ENCODE measurements at places on chromosomes 16 and 17. TPM values are rescaled to one million over a fixed set of nuclear protein-coding genes. Genes with fewer than 3 reads are reported as not detected.

The HAS3 gene
- total RNA-seq, result 1.6 TPM

The SLC13A2 gene
- not detected for total RNA-seq

The CDH1 gene
- total RNA-seq, result 1.3 TPM

The CNEP1R1 gene
- total RNA-seq, result 15.8 TPM

The KRTAP17-1 gene
- total RNA-seq, result not detected

The MYH13 gene
- not detected for total RNA-seq

The RFFL gene
- total RNA-seq, result 34.7 TPM

The SCARF1 gene
- total RNA-seq, result 4.8 TPM

The TBC1D26 gene
- total RNA-seq, result not detected

The ZNF385C gene
- total RNA-seq, result 0.78 TPM

The IKZF3 gene
- total RNA-seq, result 0.88 TPM

The KRTAP4-3 gene
- total RNA-seq, result not detected

The SPNS2 gene
- 4.3 TPM for total RNA-seq

The WNT3 gene
- not detected for total RNA-seq

The BCAR1 gene
- 142 TPM for total RNA-seq

The KRTAP4-1 gene
- not detected for total RNA-seq

The NOD2 gene
- total RNA-seq, result 0.27 TPM

The ARHGDIG gene
- 3.5 TPM for total RNA-seq

The SLC22A31 gene
- total RNA-seq, result not detected

The SEC14L5 gene
- 5.8 TPM for total RNA-seq

The MLLT6 gene
- 56.5 TPM for total RNA-seq

The SAMD14 gene
- not detected for total RNA-seq

The LITAFD gene
- not detected for total RNA-seq

The FBXO39 gene
- total RNA-seq, result not detected

The TP53TG3B gene
- total RNA-seq, result not detected

The IRX5 gene
- 1.9 TPM for total RNA-seq

The ZNF597 gene
- total RNA-seq, result 0.93 TPM

The RCVRN gene
- total RNA-seq, result not detected

The YBX2 gene
- 0.46 TPM for total RNA-seq

The NPIPA2 gene
- 1.4 TPM for total RNA-seq

The TNRC6C gene
- total RNA-seq, result 8.4 TPM

The NOTUM gene
- not detected for total RNA-seq

The PFN1 gene
- total RNA-seq, result 750 TPM

The ABCC3 gene
- total RNA-seq, result 0.72 TPM

The MEOX1 gene
- 12.2 TPM for total RNA-seq

The PCGF2 gene
- 1.3 TPM for total RNA-seq

The LDHD gene
- 27.8 TPM for total RNA-seq

The MRTFB gene
- total RNA-seq, result 14.1 TPM

The GSG1L gene
- total RNA-seq, result not detected

The SPAG9 gene
- total RNA-seq, result 142 TPM

The CFAP119 gene
- total RNA-seq, result not detected

The SMARCD2 gene
- total RNA-seq, result 30.2 TPM

The ABCC11 gene
- 0.13 TPM for total RNA-seq

The KSR1 gene
- 13.9 TPM for total RNA-seq

The VASN gene
- total RNA-seq, result 2.4 TPM

The MPV17L gene
- total RNA-seq, result 23.4 TPM

The PRAC1 gene
- total RNA-seq, result not detected

The ZNF319 gene
- 6.7 TPM for total RNA-seq

The SLFN11 gene
- total RNA-seq, result 11.8 TPM

The ZG16 gene
- total RNA-seq, result not detected

The NF1 gene
- total RNA-seq, result 31.7 TPM

The HYDIN gene
- not detected for total RNA-seq

The KRT25 gene
- total RNA-seq, result not detected

The CRYM gene
- total RNA-seq, result not detected

The CYGB gene
- 19.7 TPM for total RNA-seq

The PRR11 gene
- total RNA-seq, result 0.53 TPM
